Cardiac atrium fibroblast (primary cell): ENCODE measurements at places on chromosomes 7 and 10. TPM values are rescaled to one million over a fixed set of nuclear protein-coding genes. Genes with fewer than 3 reads are reported as not detected.

The SLC26A3 gene
- total RNA-seq = not detected in 2 replicates

The AEBP1 gene
- total RNA-seq = 28.5 and 75.8 TPM in 2 replicates

The FZD8 gene
- total RNA-seq = 9.4 and 10.2 TPM in 2 replicates

The TEX36 gene
- not detected in 2 replicates for total RNA-seq

The TWIST1 gene
- 13.5 and 18.0 TPM in 2 replicates for total RNA-seq

The ANKRD30A gene
- total RNA-seq = not detected in 2 replicates

The OR6V1 gene
- total RNA-seq = not detected in 2 replicates

The SPDYE16 gene
- not detected in 2 replicates for total RNA-seq

The NKX6-2 gene
- total RNA-seq = not detected in 2 replicates

The FAM25C gene
- not detected in 2 replicates for total RNA-seq

The GRM3 gene
- not detected in 2 replicates for total RNA-seq

The AZGP1 gene
- total RNA-seq = not detected in 2 replicates

The PRDX3 gene
- 174 and 220 TPM in 2 replicates for total RNA-seq

The TMEM139 gene
- total RNA-seq = not detected in 2 replicates

The MOSPD3 gene
- 12.8 and 30.7 TPM in 2 replicates for total RNA-seq

The TNRC18 gene
- 31.2 and 51.7 TPM in 2 replicates for total RNA-seq

The HTR5A gene
- not detected in 2 replicates for total RNA-seq

The FERD3L gene
- not detected in 2 replicates for total RNA-seq

The PROSER2 gene
- 9.1 and 12.3 TPM in 2 replicates for total RNA-seq

The MBLAC1 gene
- 3.4 and 5.4 TPM in 2 replicates for total RNA-seq

The ZFYVE27 gene
- total RNA-seq = 8.5 and 14.4 TPM in 2 replicates

The CYP17A1 gene
- not detected in 2 replicates for total RNA-seq

The DGKB gene
- total RNA-seq = under 0.01 TPM in 1 of 2 replicates, not detected in the other

The ITGB8 gene
- 3.4 and 11.5 TPM in 2 replicates for total RNA-seq

The AKR1C2 gene
- 26.4 and 32.3 TPM in 2 replicates for total RNA-seq

The GJD4 gene
- not detected in 2 replicates for total RNA-seq

The CTAGE8 gene
- total RNA-seq = under 0.01 TPM in 1 of 2 replicates, not detected in the other

The GCK gene
- total RNA-seq = 0.81 TPM in 1 of 2 replicates, not detected in the other

The NME8 gene
- not detected in 2 replicates for total RNA-seq

The VSIR gene
- total RNA-seq = 13.9 and 32.5 TPM in 2 replicates

The TMEM178B gene
- under 0.01 TPM in 1 of 2 replicates, not detected in the other for total RNA-seq

The OR6B1 gene
- not detected in 2 replicates for total RNA-seq

The CYP26C1 gene
- total RNA-seq = 0.32 and 4.7 TPM in 2 replicates

The RASA4 gene
- 1.3 and 12.0 TPM in 2 replicates for total RNA-seq

The FGFBP3 gene
- total RNA-seq = not detected in 2 replicates

The INMT gene
- total RNA-seq = 195 and 197 TPM in 2 replicates

The LRRC18 gene
- not detected in 2 replicates for total RNA-seq

The C10orf62 gene
- total RNA-seq = not detected in 2 replicates

The RTKN2 gene
- 0.16 and 0.18 TPM in 2 replicates for total RNA-seq

The CALY gene
- total RNA-seq = not detected in 2 replicates

The PDCD11 gene
- 17.9 and 21.9 TPM in 2 replicates for total RNA-seq

The PCGF5 gene
- total RNA-seq = 61.6 and 72.4 TPM in 2 replicates

The FGFR2 gene
- total RNA-seq = 0.16 TPM in 1 of 2 replicates, not detected in the other

The HOXA4 gene
- total RNA-seq = not detected in 2 replicates

The NRP1 gene
- total RNA-seq = 118 and 135 TPM in 2 replicates

The SFMBT2 gene
- 2.4 and 2.9 TPM in 2 replicates for total RNA-seq

The SORBS1 gene
- total RNA-seq = 4.9 and 5.8 TPM in 2 replicates

The ITIH5 gene
- 0.18 TPM in 1 of 2 replicates, not detected in the other for total RNA-seq

The NEUROD6 gene
- total RNA-seq = not detected in 2 replicates

The CLDN4 gene
- under 0.01 TPM in 1 of 2 replicates, not detected in the other for total RNA-seq

The NEUROG3 gene
- total RNA-seq = not detected in 2 replicates

The OPN1SW gene
- total RNA-seq = not detected in 2 replicates
